ENCODE measurements at places on chromosomes 12 and 14. TPM values are rescaled to one million over a fixed set of nuclear protein-coding genes. Genes with fewer than 3 reads are reported as not detected.

The BAG5 gene
- total RNA-seq: 16.7 TPM

The TAS2R7 gene
- not detected for total RNA-seq

The EPYC gene
- total RNA-seq: 0.52 TPM

The LRFN5 gene
- total RNA-seq: 12.0 TPM

The IL26 gene
- total RNA-seq: not detected

The AQP6 gene
- total RNA-seq: 0.52 TPM

The TOMM20L gene
- total RNA-seq: not detected

The CLEC4C gene
- not detected for total RNA-seq

The CEP170B gene
- 1.6 TPM for total RNA-seq

The RAD9B gene
- 1.6 TPM for total RNA-seq
